ENCODE measurements at places on chromosomes 2 and 18.

DNA sequence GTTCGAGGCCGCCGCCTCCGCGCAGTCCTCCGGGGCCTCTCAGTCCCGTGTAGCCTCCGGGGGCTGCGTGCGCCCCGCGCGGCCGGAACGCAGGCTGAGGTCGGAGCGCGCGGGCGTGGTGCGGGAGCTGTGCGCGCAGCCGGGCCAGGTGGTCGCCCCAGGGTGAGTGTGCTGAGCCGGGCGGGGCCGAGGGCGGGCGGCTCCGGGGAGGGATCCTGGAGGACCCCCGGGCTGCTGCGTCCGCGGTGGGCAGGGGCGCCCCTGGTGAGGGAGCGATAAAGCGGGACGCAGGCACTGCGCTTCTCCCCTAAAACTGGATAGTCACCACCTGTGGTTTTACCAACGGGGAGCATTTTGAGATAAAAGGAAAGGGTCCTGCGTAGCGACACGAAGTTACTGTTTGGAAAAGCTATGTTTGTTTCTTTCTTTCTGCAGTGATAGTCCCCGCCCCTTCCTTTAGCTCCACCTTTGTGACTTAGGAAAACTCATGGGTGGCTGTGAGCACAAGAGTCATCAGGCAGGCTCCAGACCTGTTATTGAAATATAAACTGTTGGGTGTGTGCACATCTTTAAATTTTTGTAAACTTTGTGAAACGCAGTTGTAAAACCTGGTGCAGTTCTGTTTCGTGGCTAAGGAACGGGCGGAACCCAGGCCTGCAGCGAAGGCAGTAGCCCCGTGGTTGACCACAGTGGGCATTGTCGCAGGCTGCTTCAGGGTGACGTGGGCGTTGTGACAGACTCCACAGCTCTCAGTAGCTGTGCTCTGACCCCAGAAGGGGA lies 687 bp downstream of the CTDP1 start:
- no peak for DNase-seq

GRCh38 chr2:182117196-182117595 lies 131.5 kb downstream of the PPP1R1C start:
- no peak for DNase-seq

DNA sequence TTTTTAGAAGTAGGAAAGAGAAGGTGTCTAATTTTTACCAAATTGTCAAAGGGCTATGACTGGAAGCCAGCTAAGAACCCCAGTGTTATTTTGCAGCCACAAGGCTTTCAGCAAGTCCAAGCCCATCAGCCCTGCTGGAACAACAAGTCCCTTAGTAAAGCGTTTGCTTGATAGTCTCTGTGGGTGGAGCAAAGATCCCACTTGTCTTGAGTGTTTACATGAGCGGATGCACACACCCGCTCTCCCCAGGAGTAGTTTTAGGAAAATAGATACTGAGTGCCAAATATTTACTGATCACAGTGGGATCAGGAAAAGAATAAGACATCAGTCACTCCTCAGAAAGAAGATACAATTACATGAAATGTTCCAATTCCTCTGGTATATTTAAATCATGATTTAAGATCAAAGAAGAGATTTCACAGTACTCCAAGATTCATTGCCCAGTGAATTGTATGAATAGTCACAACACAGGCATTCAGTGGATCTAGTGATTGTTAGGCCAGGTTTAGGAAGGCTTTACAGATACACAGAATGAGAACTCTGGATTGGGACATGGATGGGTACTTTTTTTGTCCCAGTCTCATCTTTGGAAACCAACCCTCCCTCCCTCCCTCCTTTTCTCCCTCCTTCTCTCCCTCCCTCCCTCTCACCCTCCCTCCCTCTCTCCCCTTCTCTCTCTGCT lies 514.9 kb downstream of the PTPRM start:
- DNase-seq: no peak

GRCh38 chr2:23385748-23386338 lies 864 bp downstream of the KLHL29 start:
- peak; percentile 42 for DNase-seq

GRCh38 chr2:181998891-181999654 lies 13.4 kb downstream of the PPP1R1C start:
- DNase-seq: no peak
